Naive thymus-derived CD4-positive, alpha-beta T cell (primary cell): ENCODE measurements at places on chromosomes 2 and 18. TPM values are rescaled to one million over a fixed set of nuclear protein-coding genes. Genes with fewer than 3 reads are reported as not detected.

MCEE gene
- 25.3 TPM for total RNA-seq

- DNase-seq = no peak
- H3K4me3 ChIP-seq = no peak overlapping the region
- H3K27me3 ChIP-seq = no peaks in the 10 kb centered on the region
- no peaks in the 10 kb centered on the region for H3K36me3 ChIP-seq
Measured at GRCh38 chr2:108588070-108588668, 53.9 kb downstream of the LIMS1 start.

MAPRE3 gene
- 5.1 TPM for total RNA-seq

TPO gene
- not detected for total RNA-seq

KATNAL2 gene
- total RNA-seq = 0.08 and 1.4 TPM in 2 replicates

- no peaks in the 10 kb centered on the region for H3K27me3 ChIP-seq
- DNase-seq = no peak
- H3K27ac ChIP-seq = no peak overlapping the region
- no peaks in the 10 kb centered on the region for H3K36me3 ChIP-seq
Measured at GRCh38 chr18:37322492-37323035, 243.0 kb downstream of the CELF4 start.

FECH gene
- 12.5 TPM for total RNA-seq

DNA sequence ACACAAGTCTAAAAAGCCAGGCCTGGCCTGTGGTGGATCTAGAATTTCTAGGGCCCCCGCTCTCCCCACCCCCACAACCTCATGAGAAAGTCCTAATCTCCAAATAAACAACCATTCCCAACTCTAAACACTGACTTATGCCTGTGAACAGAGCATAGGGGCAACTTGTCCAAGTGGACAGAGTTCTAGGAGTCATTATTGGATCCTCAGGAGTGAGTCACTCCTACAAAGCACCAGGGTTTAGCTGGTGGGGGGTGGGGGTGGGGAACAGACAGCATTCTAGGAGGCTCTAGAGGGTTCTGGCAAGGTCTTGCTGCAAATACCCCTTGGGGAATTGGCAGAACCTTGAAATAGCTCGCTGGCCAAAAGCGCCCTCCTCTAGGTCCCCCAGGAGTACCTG lies 83.3 kb downstream of the ZCCHC2 start:
- H3K36me3 ChIP-seq = no peaks in the 10 kb centered on the region
- H3K27me3 ChIP-seq = no peaks in the 10 kb centered on the region
- no peaks in the 10 kb centered on the region for H3K4me1 ChIP-seq
- DNase-seq = no peak
- H3K4me3 ChIP-seq = no peak overlapping the region

- no peaks in the 10 kb centered on the region for H3K36me3 ChIP-seq
- no peak overlapping the region for H3K4me3 ChIP-seq
- H3K27ac ChIP-seq = no peak overlapping the region
- no peaks in the 10 kb centered on the region for H3K4me1 ChIP-seq
- H3K27me3 ChIP-seq = no peaks in the 10 kb centered on the region
- DNase-seq = no peak
Measured at GRCh38 chr2:30684516-30684915, 122.7 kb downstream of the CAPN13 start.

- no peaks in the 10 kb centered on the region for H3K4me1 ChIP-seq
- H3K27ac ChIP-seq = no peak overlapping the region
- DNase-seq = no peak
- no peaks in the 10 kb centered on the region for H3K36me3 ChIP-seq
Measured at GRCh38 chr2:119713819-119714490, 35.0 kb downstream of the TMEM177 start.

GRCh38 chr2:37080689-37081088 lies 3.5 kb downstream of the HEATR5B start:
- H3K4me1 ChIP-seq = peaks cover 39% of the 10 kb centered on the region
- peak overlapping the region; percentile 21 for H3K4me3 ChIP-seq
- no peak for DNase-seq
- H3K36me3 ChIP-seq = peaks cover 6% of the 10 kb centered on the region
- no peaks in the 10 kb centered on the region for H3K27me3 ChIP-seq

FHOD3 gene
- total RNA-seq = not detected in 2 replicates

DNA sequence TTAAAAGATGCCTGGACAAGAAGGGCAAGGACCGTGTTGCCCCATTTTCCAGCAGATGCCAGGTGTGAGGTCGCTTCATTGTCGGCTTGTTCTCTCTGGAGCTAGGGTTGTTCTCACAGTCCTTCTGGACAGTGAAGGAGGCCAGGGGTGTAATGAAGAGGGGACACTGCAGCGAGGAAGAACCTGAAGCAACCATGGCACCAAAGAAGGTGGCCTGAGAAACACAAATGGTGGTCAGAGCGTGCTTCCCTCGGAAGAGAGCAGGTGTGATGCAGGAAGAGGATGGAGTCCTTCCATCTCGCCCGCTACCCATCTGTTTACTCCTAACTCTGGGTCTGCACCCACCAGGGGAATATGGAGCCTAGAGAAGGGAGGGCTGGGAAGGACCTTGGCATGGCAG lies 50.3 kb upstream of the TWIST2 start:
- DNase-seq = no peak
- no peaks in the 10 kb centered on the region for H3K27me3 ChIP-seq
- H3K4me1 ChIP-seq = no peaks in the 10 kb centered on the region
- no peak overlapping the region for H3K27ac ChIP-seq
- H3K36me3 ChIP-seq = no peaks in the 10 kb centered on the region

VSNL1 gene
- total RNA-seq = not detected

DNA sequence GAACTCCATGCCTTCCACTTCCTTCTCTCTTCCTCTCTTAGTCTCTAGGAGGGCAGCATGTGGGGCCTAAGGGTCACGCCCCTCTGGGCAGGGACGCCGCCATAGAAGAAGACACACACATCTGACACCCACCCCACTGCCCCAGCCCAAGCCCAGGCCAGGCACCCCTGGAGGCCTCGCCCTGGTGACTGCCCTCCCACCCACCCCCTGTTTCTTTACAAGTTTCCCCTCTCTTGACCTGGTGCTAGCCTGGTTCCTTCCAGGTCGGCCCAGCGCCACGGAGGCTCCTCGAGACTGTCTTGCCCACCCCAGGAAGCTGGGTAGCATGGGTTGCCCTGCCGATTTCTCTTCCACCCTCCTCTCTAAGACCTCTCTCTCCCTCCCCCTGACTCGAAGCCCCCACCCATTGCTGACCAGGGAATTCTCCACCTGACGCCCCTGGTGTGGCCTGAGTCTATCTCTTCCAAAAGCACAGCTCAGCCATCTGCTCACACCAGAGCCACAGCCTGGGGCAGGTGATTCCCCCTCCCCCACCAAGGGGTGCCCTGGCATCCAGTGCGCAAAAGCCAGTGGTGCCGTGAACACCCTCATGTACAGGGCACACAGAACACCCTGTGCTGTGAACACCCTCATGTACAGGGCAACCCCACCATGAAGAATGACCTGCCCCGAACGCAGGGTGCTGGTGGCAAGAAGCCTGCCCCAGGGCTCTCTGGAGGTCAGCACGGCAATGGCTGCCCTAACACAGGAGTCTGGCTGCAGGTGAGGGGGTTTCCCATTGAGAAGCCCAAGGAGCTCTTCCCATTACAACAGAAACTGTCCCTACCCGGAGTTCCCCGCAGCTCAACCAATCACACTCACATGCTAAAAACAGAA lies 13.5 kb upstream of the SALL3 start:
- no peak overlapping the region for H3K27ac ChIP-seq
- H3K4me1 ChIP-seq = no peaks in the 10 kb centered on the region
- H3K27me3 ChIP-seq = no peaks in the 10 kb centered on the region
- no peaks in the 10 kb centered on the region for H3K36me3 ChIP-seq
- H3K4me3 ChIP-seq = no peak overlapping the region

GRCh38 chr18:56712761-56713160 lies 61.6 kb downstream of the WDR7 start:
- DNase-seq = no peak
- no peak overlapping the region for H3K27ac ChIP-seq
- H3K36me3 ChIP-seq = peaks cover under 1% of the 10 kb centered on the region
- H3K4me1 ChIP-seq = no peaks in the 10 kb centered on the region

CCDC178 gene
- not detected for total RNA-seq

DNA sequence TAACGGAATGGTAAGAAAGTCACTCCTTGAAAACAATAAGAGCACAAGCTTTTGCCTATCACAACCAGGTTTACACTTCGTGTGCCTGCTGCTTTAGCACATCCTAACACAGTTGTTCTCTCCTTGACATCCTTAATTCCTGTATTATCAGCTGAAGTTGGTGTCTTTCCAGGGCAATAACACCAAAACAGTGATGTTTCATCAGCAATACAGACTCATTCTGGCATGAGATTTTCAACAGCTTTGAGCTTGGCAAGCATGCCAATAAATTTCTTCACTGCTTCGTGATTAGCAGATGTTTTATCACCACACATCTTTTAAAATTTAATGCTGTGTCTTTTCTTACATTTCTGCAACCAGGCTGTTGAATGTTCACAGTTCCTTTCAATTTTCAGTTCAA lies 148.4 kb downstream of the EIPR1 start:
- no peak overlapping the region for H3K27ac ChIP-seq
- H3K4me3 ChIP-seq = no peak overlapping the region
- no peak for DNase-seq
- H3K36me3 ChIP-seq = no peaks in the 10 kb centered on the region
- no peaks in the 10 kb centered on the region for H3K27me3 ChIP-seq

GPR45 gene
- not detected for total RNA-seq
